ENCODE measurements at places on chromosomes 2 and 18. TPM values are rescaled to one million over a fixed set of nuclear protein-coding genes. Genes with fewer than 3 reads are reported as not detected.

The C1QL2 gene
- 1.6 TPM for total RNA-seq

The FN1 gene
- total RNA-seq = 128 TPM

The LYPD6B gene
- total RNA-seq = 13.8 TPM

The MCEE gene
- 16.9 TPM for total RNA-seq

The RNF138 gene
- 59.5 TPM for total RNA-seq

The OXER1 gene
- 0.31 TPM for total RNA-seq

The FAP gene
- 1.3 TPM for total RNA-seq

All from parietal lobe (tissue), 2 donors.